ENCODE measurements at places on chromosomes 4 and X.

GRCh38 chr4:138680256-138680655 lies 335.3 kb upstream of the NOCT start:
- no peak for DNase-seq

GRCh38 chrX:51860679-51861078 lies 32.7 kb upstream of the MAGED1 start:
- DNase-seq: no peak

DNA sequence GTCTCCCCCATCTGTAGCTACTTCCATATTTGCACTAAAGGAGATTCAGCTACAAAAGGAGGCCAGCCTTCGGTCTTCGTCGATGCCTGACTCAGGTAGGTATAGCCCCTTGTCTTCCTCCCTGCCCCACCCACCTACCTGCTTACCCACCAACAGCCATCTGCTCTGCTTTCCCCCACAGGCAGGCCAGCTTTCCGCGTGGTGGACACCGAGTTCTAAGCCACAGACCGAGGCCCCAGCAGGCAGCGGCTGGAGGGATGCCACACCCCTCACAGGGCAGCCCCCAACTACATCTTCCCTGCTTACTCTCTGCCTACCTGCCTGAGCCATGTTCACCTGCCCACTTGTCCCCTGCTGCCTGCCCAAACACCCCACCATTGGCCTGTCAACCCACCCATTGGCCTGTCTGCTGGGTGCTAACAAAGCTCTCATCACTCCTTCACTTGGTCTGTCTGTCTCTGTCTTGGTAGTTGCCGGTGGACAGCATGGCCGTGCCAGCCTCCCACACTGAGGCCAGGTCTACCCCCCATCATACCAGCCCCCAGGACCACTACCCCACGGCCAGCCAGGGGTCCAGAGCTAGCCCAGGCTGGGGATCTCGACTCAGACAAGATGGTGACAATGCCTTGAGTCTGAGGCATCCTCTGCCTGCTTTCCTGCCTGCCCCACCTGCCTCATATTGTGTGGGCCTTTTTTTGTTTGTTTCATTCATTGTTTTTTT lies 4.1 kb upstream of the USP11 start:
- DNase-seq: no peak

GRCh38 chr4:61772126-61772525 lies 572.0 kb downstream of the ADGRL3 start:
- no peak for DNase-seq

GRCh38 chr4:6272863-6273660 lies 3.4 kb downstream of the WFS1 start:
- DNase-seq: no peak

- DNase-seq: no peak
Observed at GRCh38 chrX:103783196-103783595, 6.6 kb downstream of the PLP1 start.

DNA sequence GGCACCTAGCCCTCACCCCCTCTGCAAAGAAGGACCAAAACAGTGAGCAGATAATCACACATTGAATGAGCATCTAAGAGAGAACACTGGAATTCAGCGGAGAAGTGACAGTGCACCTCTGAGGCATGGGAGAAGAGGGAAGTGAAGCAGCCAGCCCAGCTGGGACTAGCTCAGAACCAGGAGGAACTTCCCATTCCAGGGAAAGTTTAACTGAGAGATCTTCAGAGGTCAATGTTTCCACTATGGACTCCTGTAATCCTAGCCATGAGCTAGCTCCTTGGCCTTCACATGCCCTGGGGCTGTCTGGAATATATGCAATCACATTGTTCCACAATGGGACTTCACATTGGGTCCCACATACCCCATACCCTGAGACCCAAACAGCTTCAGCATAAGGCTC lies 24.4 kb downstream of the TLR6 start:
- DNase-seq: no peak

- DNase-seq: no peak
Observed at GRCh38 chr4:53840643-53841042, 223.8 kb downstream of the CHIC2 start.

DNA sequence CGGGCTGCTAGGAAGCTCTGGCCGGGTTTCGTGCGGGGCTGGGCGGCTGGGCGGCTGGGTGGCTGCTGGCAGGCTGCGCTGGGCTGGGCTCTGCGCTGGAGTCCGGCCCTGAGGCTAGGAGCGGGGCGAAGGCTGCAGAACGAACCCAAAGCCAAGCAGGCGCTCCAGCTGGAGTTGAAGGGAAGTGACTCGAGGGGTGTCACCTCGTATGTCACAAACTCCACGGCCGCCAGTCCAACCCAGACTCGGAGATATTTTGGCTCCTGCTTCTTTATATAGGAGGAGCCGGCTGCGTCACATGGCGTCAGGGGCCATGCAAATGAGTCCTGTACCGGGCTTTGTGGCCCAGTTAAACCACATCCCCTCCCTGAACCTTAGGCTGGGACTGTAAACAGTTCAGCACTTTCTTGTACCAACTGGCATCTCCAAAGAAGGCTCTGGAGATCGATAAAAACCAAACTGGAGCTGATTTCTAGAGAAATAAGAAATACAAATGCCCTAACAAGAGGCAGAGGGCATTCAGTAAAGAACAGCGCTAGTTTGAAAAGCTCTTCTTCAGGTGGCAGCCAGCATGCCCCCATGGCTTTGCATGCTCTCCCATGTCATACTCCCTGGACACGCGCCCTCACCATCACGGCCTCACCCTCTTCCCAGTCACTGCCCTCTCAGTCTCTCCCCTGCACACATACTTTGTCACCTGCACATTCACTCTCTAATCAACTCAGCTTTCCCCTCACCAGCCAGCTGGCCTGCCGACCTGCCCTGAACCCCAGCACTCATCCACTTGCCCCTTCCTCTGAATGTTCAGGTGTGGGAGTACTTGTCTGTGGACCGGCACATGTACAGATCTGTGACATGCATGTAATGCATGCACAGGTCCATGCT lies 58.5 kb downstream of the TSC22D3 start:
- peak; percentile 76 for DNase-seq

DNA sequence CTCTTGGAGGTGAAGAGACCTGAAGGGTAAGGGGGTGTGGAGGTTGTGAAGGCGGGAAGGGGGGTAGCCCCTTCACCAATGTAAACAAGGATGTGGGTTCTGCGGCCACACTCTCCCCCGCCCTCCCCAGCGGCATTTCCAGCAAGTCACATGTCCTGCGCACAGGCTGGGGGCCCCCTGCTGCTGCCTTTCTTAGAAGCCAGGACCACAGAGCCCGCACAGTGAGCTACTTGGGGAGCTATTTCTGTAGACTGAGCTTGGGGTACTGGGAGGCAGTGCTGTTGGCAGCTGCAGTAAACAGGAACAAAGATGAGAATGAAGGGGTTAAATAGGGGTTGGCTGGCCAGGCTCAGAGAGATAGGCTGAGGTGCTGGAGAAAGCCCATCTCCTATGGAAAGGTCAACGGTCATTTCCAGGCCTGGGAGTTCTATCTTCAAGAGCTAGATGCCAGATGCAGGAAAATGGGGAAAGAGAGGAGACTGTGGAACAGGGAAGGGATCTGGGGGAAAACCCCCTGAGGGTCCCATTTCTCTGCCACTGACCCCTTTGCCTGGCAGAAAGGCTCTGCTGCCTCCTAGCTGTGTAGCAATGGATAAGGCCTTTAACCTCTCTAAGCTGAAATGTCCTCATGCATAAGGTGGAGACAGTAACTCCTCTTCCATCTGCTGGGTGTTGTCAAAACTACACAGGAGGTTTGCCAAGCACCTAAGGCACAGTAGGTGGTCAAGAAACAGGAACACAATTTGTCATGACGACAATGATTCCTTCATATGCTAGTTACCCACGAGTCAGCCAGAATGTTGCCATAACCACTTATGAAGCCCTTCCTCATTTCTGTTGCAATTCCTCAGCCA lies 18.5 kb upstream of the PIM2 start:
- DNase-seq: peak; percentile 81

GRCh38 chrX:7190157-7190556 lies 42.2 kb upstream of the PUDP start:
- DNase-seq: no peak

DNA sequence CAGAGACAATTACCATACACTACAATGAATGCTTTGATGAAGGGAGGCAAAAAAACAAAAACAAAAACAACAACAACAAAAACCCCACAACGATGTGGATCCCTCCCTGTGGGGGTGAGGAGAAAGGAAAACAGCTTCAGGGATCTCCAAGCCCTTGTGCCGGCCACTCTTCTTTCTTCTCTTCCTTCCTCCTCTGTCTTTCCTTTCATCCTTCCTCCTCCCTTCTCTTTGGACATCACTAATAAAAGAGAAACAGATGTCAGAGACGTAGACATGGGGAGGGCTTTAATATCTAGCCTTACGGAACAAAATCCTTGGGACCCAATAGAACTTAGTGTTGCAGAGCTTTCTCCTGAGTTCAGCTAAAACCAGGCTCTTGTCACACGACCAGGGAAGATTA lies 18.8 kb upstream of the STX18 start:
- DNase-seq: no peak

GRCh38 chrX:54182194-54182863 lies 725 bp downstream of the FAM120C start:
- DNase-seq: peak; percentile 24

DNA sequence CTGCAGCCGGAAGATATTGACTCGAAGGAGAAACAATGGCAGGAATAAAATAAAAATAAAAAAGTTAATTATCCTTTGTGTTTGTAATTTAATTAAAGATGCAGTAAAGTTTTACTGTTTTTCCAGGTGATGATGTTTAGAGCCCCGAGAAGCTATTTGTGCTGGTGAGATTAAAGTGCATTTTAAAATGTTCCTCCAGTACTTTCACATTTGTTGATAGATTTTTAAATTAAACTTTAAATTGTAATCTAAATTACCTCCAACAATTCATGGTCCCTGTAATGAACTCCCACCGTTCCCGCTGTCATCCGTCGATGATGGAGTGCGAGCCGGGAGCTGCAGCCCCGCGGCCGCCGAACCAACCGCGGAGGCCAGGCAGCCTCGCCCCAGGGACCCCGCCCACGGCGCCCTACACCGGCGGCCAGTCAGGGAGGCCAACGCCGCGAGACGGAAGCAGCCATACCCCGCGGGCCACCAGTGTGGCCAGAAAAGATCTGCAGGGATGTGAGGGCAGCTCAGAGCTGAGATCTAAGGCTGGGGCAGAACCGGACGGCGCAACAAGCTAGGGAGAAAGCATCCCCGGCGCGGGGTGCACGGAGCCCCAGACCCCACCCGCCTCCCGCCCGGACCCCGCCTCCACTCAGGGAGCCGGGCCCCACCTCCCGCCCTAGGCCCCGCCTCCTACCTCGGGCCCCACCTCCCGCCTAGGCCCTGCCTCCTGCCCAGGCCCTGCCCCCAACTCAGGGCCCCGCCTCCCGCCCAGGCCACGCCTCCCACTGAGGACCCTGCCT lies 104.0 kb downstream of the FAM53A start:
- no peak for DNase-seq

DNA sequence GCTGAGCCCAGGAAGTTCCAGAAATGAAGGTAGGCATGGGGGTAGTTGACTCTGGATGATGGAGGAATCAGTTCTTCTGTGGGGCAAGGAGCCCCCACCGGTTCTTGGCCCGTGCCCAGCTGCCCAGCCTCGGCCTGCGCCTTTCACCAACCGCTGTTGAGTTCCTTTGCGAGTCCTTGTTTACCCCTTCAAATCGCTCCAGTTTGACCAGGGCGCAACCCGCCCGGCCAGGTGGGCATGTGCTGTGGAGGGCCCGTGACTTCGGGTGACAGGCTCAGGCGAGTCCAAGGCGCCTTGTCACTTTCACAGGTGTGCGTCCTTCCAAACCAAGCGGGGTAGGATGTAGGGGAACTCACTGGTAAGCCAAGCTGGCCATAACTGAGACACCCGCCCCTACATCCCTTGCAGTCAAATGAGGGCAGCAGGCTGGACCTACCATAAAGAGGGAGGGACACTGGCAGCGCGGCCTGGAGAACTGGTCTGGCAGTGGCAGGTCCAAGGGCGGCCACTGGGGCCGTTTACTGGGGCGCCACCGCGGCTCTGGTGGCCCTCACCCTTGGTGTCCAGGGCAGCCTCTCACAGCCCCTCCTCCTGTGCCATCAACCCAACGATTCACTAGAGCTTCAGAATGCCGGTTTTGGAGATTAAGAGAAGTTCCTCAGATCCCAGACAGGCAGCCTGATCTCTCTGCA lies 160.3 kb upstream of the ZIC3 start:
- no peak for DNase-seq

DNA sequence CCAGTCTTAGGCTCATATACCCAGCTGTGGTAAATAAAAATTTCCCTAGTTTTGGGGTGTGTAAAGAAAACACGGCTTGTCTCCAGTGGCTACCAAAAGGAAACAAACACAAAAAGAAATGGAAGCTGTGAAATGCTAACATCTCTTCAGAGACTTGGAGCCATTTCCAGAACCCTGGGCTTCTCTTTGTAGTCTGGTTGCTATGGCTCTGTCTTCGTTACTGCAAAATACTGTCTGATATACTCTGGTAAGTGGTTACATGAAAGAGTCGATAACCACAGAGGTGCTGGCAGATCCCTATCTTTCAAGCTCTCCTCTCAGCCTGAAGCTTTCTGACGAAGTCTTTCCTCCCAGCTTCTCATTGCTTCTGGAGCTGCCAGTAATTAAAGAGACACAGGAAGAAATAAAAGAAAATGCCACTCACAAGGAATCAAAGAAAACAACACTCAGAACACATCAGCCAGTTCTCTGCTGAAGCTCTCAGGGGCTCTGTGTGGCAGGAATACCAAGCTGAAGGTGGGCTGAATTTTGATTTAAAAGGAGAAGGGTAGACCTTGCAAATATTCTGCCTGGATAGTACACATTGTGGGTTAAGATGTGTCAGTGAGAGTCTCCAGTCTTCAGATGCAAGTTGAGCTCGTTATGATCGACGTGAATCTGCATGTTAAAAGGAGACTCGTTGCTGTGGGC lies 107.6 kb upstream of the FAM9C start:
- no peak for DNase-seq

DNA sequence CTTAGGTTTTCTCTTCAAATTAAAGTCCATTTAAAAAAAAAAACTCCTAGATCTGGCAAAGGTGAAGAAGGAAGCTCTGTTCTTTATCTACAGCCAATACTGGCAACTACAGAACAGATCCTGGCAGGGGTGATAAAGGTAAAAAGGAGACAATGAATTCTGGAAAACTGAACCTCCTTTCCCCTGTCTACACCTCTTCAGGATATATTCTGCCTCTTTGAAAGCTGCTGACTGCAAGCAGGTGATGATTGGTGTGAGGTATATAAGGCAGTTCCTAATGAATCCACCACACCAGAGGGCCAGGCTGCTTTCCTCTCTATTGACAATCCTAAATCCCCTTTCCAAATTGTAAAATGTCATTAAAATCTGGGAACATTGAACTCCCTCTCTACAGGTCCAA lies 370.1 kb downstream of the PPP3CA start:
- no peak for DNase-seq

DNA sequence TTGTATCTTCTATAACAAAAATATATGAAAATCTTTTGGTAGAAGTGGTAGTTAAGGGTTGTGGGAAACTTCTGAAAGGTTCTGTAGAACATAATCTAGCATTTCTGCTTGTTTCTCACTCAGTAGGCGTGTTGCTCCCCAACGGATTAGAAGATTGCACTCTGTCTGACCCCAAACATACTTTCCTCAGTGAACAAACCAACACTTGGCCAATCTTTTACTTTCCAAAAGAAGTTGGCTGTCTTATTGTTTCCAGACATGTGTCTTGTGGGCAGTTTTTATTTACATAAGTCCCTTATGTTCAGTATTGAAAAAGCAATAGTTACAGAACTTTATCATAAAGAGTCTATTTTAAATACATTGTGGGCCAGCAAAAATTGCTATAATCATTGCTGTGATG lies 312.8 kb upstream of the EPHA5 start:
- DNase-seq: no peak

Data from GM12864 (cell line).